ENCODE measurements at places on chromosomes 13 and 19. TPM values are rescaled to one million over a fixed set of nuclear protein-coding genes. Genes with fewer than 3 reads are reported as not detected.

Gene CD177
- not detected for total RNA-seq

DNA sequence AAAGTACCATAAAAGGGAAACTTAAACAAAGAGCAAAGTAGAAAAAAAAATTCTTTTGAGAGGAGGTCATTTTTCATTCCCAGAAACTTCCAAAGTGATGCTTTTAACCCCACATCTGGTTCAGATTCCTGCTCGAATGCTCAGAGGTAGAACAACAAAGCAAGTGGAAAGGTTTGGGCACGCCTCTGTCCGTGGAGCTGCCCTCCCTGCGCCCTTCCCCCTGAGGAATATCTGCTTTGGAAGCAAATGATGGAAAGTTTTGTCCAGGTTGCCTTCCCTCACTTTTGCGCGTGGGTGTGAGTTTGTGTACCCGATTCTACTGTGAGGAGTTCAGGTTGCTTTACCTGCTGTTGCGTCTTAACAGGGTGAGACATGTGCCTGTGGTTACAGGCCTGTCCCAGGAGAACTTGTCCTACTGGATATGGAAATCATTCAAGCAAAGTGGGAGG, 110.2 kb downstream of the KLF5 start:
- no peak for DNase-seq

- DNase-seq: no peak
These were observed 6.1 kb upstream of the LMNB2 start for GRCh38 chr19:2462635-2463421.

Gene ETHE1
- total RNA-seq: 61.1 TPM

Gene ZNF419
- 21.1 TPM for total RNA-seq

Gene HMGB1
- 504 TPM for total RNA-seq

- no peak for DNase-seq
These were observed 26.8 kb upstream of the ALOX5AP start for GRCh38 chr13:30708541-30708940.

GRCh38 chr13:113887700-113888201, 23.9 kb upstream of the GAS6 start:
- no peak for DNase-seq

DNA sequence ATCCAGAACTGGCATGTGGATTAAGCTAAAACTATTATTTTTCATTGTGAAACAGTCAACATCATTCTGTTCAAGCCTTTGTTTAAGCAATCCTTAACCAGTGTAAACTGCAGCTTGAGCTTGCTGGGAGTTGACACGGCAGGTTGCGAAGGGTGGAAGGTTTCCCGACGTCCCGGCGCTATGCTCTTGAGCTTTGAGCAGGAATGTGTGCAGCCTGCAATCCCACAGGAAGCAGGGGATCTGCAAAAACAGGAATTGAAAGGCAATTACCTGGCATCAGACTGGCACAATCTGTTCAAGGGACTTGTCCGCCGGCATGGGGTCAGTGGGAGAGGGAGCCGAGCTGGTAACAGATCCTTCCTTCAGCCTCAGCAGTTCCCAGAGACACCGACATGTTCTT, 586.7 kb upstream of the SGCG start:
- DNase-seq: no peak

Gene COMP
- total RNA-seq: not detected

Gene ZSWIM9
- 13.3 TPM for total RNA-seq

GRCh38 chr13:100710176-100710575, 35.6 kb upstream of the TMTC4 start:
- no peak for DNase-seq

All from activated naive CD8-positive, alpha-beta T cell treated with anti-CD3 and anti-CD28 coated beads, Interleukin-2, amount 10 ng/mL, durations not matched to agents 7 days and 5 days (primary cell).